ENCODE measurements at places on chromosomes 5 and 9.

GRCh38 chr5:174827558-174827957, 103.2 kb downstream of the MSX2 start:
- no peak for DNase-seq

- no peak for DNase-seq
Measured at GRCh38 chr5:127564002-127564769, 46.7 kb downstream of the PRRC1 start.

GRCh38 chr9:86605303-86605702, 251.1 kb upstream of the TUT7 start:
- DNase-seq = no peak

DNA sequence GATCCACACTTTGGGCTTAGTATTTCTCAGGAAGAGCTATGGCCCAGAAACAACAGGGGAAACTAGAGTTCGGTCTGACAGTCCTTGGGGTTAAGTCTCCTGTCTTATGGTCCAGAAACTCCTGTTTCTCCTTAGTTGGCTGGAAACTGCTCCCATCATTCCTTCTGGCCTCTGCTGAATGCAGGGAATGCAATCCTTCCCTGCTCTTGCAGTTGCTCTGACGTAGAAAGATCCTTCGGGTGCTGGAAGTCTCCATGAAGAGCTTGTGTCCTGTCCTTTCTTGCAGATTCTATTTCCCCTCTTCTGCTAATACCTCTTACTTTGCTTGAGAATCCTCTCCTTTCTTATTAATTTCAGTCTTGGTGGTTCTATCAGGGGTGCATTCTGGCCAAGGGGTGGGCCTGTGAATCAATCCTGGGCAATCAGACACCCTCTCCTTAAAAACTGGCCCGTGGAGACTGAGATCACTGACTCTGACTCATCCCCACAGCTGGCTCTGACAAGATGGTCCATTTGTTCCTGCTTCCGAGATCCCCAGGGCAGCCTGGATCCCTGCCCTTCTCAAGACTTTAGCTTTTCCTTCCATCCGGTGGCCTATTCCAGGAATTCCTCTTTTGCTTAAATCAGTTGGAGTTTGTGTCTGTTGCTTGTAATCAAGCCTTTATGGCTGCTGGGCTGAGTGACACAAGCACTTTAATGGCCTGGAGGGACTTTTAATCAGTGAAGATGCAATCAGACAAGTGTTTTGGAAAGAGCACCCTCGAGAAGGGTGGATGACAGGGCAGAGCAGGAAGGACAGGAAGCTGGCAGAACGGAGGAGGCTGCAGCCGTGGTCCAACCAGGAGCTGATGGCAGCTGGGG, 23.7 kb downstream of the PTGS1 start:
- no peak for DNase-seq

- DNase-seq = no peak
Measured at GRCh38 chr5:96961053-96961452, 25.2 kb downstream of the LNPEP start.

DNA sequence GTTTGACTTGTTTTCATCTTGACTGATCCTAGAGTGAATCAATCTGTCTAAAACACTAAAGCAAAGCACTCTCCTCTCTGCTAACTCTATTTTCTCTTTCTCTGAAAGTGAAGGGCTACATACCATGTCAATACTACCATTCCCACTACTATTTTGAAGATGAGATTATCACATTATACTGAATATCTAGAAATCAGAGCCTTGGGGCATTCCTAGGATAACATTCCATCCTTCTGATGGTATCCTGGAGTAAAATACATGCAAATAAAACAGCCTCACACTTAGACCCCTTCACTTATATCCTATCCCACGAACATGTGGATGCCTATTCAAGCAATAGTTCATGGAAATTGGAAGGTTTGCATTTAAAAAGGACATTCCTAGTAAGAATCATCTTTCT, 309.3 kb upstream of the ACTBL2 start:
- no peak for DNase-seq
